CD4-positive, alpha-beta T cell treated with Interferon alpha-2 for 1 hour (primary cell): ENCODE measurements at places on chromosomes 5 and 9.
A peak's percentile ranks its signal among the peaks of the same experiment; 100 is the strongest.

GRCh38 chr9:70101265-70101664 is 57.6 kb downstream of the MAMDC2 start:
- DNase-seq = no peak

DNA sequence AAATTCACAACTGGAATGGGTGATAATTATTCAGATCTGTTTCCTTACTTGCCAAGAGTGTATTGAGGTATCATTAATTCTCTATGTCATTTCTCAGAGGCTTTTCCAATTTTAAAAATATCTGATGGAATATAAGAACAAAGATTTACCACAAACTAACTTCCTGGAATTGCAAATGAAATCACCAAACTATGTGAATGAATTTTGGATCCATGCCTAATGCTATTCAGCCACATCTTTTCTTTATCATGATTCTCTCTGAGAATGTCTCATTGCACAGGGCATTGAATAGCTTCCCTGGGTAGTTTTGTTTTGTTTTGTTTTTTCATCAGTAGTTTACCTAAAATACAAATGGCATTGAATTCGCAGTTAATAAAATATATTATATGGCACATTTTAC is 146.9 kb upstream of the FBN2 start:
- no peak for DNase-seq

- no peak for DNase-seq
Observed at GRCh38 chr9:6076851-6077250, 61.4 kb upstream of the RANBP6 start.

- DNase-seq = no peak
Observed at GRCh38 chr5:298737-299125, 22.8 kb upstream of the AHRR start.

- DNase-seq = no peak
Observed at GRCh38 chr5:147874910-147875367, 3.6 kb upstream of the SCGB3A2 start.

DNA sequence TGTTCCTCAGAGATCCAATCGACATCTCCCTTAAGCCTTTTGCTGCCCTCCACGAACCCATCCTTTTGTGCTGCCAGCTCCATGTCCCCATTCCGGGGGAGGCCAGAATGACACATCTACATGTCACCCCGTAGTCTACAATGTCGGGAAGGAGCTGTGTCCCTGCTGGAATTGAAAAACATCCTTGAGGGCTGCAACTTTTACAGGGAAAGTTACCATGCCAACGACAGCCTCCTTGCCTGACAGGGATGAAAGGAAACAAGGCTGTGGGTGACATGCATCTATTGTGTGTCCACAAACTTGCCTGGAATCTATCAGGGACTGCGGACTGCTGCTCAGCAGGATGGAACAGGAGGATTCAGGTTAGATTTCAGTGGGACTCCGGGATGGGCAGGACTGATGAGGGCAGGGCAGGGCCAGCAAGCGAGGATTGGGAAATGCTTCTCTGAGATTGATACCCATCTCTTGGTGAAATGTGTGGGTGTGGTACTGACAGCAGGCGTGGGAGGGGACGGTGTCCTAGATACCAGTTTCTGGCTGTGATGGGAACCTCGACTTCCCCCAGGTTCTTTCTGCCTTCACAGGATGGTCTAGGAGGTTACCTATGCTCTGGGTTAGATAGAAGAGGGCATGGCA is 25.5 kb downstream of the EGR1 start:
- no peak for DNase-seq

- no peak for DNase-seq
Observed at GRCh38 chr5:8192840-8193239, 323.9 kb downstream of the MTRR start.

DNA sequence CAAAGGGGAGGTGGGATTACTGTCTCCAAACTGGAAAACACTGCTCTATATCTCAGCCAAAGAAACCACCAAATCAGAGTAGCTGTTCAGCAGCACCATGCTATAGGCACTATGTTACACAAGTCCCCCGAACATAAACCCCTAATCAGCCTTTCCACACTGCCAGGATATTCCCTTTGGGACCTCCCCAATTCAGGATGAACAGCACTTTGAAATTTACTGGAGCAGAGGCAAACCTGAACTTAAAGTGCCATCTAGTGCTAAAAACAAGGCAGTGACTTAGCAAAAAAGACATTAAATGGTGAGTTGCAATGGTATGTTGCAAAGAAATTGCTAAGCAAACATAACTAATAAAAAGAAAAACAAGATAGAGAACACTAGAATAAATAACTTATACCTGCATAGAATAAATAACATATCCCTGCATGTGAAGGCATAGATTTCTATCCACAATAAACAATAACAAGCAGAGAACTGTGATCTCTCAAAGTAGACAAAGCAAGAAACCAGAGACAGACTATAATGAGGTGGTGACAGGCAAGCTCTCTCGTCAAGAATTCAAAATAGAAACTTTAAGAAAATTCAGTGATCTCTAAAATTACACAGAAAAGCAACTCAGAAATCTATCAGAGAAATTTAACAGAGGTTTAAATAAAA is 584.4 kb upstream of the ACO1 start:
- DNase-seq = peak; percentile 43

DNA sequence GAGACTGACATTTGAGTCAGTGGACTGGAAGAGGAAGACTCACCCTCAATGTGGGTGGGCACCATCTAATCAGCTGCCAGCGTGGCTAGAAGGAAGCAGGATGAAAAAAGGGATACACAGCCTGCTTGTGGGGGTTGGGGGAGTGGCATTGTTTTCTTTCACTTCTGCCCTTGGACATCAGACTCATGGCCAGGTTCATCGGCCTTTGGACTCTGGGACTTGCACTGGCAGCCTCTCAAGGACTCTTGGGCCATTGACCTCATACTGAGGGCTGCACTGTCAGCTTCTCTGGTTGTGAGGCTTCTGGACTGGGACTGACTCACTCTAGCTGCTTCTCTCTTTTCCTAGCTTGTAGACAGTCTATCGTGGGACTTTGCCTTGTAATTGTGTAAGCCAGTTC is 374.9 kb downstream of the TLE1 start:
- DNase-seq = no peak

DNA sequence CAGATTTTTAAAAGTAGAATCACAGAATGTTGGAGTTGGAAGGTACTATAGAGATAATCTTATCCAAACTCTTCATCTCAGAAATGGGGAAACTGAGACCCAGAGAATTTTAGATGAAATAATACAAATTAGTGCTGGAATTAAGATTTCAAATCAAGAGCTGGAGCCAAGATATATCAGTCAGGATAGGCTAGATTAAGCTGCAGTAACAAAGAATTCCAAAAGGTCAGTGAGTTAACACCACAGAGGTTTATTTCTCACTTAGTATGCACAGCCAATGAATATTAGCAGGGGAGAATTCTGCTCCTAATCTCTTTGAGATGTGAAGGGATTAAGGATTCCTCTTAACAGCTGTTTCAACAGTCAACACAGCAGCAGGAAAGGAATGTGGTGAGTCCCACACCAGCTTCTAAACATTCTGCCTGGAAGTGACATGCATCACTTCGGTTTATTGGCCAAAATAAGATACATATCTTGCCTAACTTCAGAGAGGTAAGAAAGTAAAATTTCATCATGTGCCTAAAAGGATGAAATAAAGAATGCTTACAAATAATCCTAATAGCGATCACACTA is 136.8 kb downstream of the FRMD3 start:
- no peak for DNase-seq

DNA sequence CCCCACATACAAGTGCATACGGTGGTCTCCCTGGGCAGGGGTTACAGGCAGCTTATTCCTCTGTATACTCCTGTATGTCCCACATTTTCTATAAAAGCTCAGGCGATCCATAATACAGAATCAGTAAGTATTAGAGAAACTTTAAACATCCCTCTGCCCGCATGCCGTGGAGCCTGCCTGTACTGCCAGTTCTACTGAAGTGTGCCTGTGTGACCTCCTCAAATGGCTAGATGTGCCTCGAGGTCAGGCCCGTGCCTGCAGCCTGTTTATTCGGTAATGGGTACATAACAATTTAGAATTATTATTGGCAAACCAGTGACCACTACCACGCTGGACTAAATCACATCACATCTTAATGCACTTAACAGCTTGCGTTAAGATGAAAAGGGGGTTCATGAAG is 190.8 kb downstream of the FANCC start:
- DNase-seq = no peak

- no peak for DNase-seq
Observed at GRCh38 chr9:33142535-33142934, 24.6 kb downstream of the B4GALT1 start.

DNA sequence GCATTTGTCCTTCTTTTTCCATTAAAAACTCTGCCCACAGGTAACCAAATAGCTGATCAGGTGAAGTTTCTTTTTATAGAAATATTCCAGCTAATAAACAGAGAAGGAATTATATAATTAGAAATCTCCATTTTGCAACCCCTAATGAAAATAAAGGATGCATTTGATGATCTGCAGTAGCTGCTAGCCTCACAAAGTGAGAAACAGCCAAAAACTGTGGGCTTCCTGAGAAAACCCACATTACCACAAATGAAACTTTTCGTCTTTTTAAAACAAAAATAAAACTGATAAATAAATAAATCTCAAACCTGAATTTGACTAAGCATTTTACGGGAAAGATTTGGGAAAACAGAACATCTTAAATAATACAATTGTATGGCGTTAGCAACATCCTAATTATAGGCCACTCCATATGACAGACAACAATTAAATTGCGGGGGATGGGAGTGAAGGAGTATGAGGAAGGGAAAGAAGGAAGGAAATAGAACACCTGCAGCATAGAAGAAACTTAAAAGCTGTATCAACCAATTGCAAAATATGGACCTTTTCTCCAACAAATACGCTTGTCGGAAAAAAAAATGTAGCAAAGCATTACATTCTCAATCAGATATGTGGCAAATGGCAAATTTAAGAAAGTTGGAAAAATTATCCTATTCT is 283.0 kb upstream of the ITGA1 start:
- no peak for DNase-seq

DNA sequence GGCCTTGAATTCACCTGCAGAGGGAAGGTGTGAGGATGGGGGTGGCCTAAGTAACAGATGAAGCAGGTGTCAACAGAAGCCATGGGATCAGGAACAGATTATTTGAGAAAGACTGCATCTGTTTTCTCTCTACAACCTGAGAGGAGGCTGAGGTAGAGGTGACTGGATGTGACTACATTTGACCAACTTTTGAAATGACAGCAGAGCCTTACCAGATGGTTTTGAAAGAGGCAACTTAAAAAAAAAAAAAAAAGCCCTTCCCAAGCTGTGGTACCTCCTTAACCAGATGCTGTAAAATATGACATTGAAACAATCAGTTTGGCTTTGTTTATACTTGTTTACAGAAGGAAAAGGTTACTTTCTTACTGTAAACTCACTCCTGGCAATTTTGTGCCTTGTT is 108.6 kb downstream of the TRIO start:
- no peak for DNase-seq

GRCh38 chr5:41776435-41776834 is 93.8 kb downstream of the OXCT1 start:
- DNase-seq = no peak

- no peak for DNase-seq
Observed at GRCh38 chr9:89721176-89721700, 116.4 kb downstream of the GADD45G start.

- no peak for DNase-seq
Observed at GRCh38 chr9:138051586-138052321, 174.2 kb downstream of the CACNA1B start.

DNA sequence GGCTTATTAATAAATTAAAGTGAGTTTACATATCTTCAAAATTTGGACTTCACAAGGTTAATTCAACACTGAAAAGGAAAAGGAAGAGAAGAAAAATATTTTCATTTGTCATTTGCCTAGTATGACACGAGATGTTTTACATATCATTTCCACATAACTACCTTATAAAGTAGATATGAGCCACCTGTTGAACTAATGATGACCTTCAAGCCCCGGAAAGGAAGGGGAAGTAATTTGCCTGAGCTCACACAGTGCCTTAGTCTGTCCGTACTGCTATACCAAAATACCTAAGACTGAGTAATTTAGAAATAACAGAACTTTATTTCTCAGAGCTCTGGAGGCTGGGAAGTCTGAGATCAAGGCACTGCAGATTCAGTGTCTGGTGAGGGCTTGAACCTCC is 17.9 kb downstream of the CMYA5 start:
- no peak for DNase-seq

DNA sequence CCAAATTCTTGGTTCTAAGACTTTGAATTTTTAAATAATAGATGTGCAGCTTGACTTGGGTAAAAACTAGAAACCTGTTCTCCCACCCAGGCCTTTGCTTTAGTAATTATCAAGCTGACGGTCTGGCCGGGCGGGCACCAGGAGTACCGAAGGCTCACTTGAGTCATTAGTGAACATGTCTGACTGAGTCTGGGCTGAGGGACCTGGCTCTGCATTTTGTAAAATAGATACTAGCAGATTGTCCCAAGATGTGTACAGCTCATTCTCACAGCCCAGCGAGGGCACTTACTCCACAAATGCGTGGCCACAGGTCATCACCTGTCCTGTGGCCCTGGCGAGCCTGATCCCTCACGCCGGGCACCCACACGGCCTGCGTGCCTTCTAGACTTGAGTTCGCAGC is 216.2 kb downstream of the FANCC start:
- no peak for DNase-seq

DNA sequence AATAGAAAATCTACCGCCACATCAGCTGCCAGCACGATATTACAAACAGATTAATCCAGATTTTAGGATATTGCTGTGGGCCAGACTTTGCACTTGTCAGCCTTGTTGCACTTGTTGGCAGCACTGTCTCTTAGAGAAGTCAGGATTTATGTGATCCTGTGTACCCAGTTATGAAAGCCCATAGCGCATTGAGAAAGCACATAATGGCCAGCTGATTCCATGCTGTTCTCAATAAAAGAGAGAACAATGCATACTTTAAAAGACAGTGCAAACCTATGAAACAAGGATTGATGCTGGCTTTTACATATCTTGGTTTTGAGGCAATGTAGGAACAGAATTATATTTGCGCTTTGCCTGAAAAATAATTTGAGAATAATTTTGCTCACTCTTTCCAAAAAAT is 140.8 kb downstream of the CEP120 start:
- no peak for DNase-seq

DNA sequence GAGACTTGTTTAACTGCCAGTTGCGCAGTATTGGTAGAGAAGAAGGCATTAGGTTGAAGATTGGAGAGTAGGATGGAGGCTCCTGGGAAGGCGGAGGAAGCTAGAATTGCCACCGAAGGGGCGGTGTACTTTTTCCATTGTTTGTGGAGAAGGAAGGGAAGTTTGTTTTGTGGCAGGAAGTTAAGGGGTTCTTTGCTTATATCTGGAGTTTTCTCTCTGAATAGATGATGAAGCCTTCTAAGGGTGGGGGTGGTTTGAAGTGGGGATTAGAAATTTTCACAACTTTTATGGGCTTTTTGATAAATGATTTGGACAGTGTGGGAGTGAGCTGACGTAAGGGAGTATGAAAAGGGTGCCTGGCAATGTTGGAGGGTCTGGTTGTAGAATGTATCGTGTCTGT is 59.3 kb downstream of the SNX30 start:
- no peak for DNase-seq

- no peak for DNase-seq
Observed at GRCh38 chr5:96051401-96051830, 89.8 kb upstream of the ELL2 start.

DNA sequence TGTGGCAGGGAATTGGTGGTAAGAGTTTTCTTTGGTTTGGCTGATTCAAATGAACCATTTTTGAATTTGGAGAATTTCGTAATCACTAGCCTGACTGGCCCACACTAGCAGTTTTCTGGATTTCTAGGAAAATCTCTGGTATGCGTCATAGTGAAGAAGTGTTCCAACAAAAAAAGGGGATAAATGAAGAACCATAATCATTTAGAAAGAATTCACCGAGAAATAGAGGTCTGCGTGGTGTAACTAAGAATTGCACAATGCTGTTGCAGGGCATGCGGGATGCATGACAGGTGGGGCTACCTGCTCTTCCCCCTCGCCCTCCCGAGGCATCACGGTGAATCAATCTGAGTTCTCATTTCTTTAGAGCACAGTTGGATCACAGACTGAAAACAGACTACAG is 232.3 kb upstream of the PAPPA start:
- no peak for DNase-seq
